Adrenal gland (tissue), 19 donors: ENCODE measurements at places on chromosomes 7 and 10.
A peak's percentile ranks its signal among the peaks of the same experiment; 100 is the strongest.

DNA sequence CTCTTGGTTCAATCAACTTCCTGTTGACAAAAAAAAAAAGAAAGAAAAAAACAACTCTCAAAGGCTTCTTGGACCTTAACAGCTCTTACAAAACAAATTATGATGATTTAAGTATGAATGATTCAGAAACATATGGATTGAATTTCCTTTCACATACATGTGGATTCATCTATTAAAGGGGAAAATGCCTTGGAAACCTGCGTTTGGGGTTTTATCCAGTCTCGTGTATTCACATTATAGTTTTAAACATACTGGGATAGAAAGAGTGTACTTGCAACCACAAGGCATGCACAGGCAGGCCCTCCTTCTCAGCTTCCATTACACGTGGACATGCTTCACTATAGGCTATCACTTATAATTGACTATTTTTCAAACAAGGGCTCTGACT is 286.7 kb downstream of the INHBA start:
- no peaks in the 10 kb centered on the region for H3K27me3 ChIP-seq
- no peaks in the 10 kb centered on the region for H3K4me1 ChIP-seq
- H3K4me3 ChIP-seq: no peak overlapping the region
- H3K36me3 ChIP-seq: no peaks in the 10 kb centered on the region
- no peak overlapping the region for H3K27ac ChIP-seq

DNA sequence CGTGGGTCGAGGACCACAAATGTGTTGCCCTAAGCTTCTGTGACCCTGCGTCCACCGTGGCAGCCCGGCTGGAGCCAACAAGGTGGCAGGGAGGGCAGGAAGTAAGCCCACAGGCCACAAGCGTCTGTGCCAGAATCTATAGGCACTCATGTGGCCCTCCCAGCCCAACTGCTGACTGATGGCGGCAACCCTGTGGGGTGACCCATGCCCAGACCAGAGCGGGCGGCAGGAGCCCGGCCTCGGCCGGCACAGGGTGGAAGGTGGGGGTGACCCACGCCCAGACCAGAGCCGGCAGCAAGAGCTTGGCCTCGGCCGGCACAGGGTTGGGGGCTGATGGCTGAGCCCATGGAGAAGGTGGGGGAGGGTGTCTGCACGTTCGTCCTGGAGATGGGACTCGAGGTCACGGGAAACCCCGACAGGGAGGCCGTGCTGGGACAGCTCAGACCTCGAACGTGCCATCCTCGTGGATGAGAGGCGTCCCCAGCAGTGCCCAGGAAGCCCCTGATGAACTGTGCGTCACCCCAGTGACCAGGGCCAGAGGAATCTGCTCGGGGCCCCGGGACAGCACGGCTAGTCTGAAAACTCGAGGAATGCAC is 181.0 kb downstream of the ELFN1 start:
- no peak for DNase-seq
- no peak overlapping the region for H3K4me3 ChIP-seq
- no peak overlapping the region for H3K27ac ChIP-seq

- no peaks in the 10 kb centered on the region for H3K36me3 ChIP-seq
- H3K27ac ChIP-seq: no peak overlapping the region
- H3K27me3 ChIP-seq: no peaks in the 10 kb centered on the region
- H3K4me3 ChIP-seq: no peak overlapping the region
- no peaks in the 10 kb centered on the region for H3K4me1 ChIP-seq
- peak; percentile 5 for DNase-seq
These were observed 497.4 kb upstream of the PODXL start for GRCh38 chr7:132053871-132054270.

- H3K4me3 ChIP-seq: no peak overlapping the region
- no peak overlapping the region for H3K27ac ChIP-seq
- H3K36me3 ChIP-seq: no peaks in the 10 kb centered on the region
These were observed 48.9 kb downstream of the RNLS start for GRCh38 chr10:88534072-88534665.

- H3K4me3 ChIP-seq: no peak overlapping the region
These were observed 57.6 kb downstream of the USP6NL start for GRCh38 chr10:11553773-11554381.

DNA sequence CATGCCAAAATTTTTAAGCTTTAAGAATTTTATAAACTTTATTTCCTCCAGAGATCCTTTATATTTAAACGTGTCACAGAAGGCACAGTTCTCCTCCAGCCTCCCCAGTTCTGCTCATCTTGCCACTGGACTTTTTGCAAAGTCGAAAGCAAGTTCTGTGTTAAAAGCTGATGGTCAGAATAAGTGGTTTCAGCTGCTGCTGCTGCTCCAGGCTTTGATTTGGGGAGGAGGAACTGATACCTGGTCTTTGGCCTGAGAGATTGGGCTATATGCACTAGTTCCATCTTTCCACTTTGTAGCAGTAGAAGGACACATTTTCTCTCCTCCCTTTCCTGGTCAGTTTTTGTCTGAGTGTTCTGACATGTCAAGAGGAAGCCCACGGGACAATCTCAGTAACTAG is 435.9 kb upstream of the PHF14 start:
- no peaks in the 10 kb centered on the region for H3K27me3 ChIP-seq
- H3K27ac ChIP-seq: no peak overlapping the region
- H3K36me3 ChIP-seq: no peaks in the 10 kb centered on the region
- DNase-seq: no peak
- H3K4me3 ChIP-seq: no peak overlapping the region

GRCh38 chr7:129530795-129531391 is 28.6 kb downstream of the SMKR1 start:
- no peak overlapping the region for H3K4me3 ChIP-seq
- H3K27me3 ChIP-seq: no peaks in the 10 kb centered on the region
- no peak for DNase-seq
- H3K27ac ChIP-seq: peak overlapping the region; percentile 61
- H3K36me3 ChIP-seq: no peaks in the 10 kb centered on the region

GRCh38 chr10:97024168-97025073 is 161.3 kb downstream of the SLIT1 start:
- no peaks in the 10 kb centered on the region for H3K36me3 ChIP-seq
- H3K27me3 ChIP-seq: no peaks in the 10 kb centered on the region
- peak; percentile 78 for DNase-seq
- peak overlapping the region; percentile 88 for H3K27ac ChIP-seq
- no peak overlapping the region for H3K4me3 ChIP-seq

DNA sequence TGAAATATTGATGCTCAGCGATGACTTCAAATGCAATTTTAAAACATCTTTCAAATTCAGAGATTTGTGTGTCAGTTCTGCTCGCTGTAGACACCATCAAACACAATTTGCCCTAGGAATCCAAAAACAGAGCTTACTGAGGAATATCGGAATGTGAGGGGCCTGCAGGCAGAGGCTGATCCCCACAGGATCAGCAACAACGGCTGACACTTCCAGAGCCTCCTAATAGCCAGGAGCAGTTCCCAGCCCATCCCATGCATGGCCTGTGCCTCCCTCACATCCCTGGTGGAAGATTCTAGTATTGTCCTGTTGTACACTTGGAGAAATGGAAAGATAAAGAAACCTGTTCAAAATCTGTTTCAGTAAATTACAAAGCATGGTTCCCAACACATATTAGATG is 129.7 kb upstream of the VWC2 start:
- no peak overlapping the region for H3K4me3 ChIP-seq
- H3K27me3 ChIP-seq: no peaks in the 10 kb centered on the region
- no peaks in the 10 kb centered on the region for H3K36me3 ChIP-seq
- no peak overlapping the region for H3K27ac ChIP-seq

- H3K27ac ChIP-seq: no peak overlapping the region
- peaks cover 10% of the 10 kb centered on the region for H3K36me3 ChIP-seq
- no peaks in the 10 kb centered on the region for H3K4me1 ChIP-seq
- no peaks in the 10 kb centered on the region for H3K27me3 ChIP-seq
- DNase-seq: no peak
These were observed 40.8 kb downstream of the RBM33 start for GRCh38 chr7:155685070-155685790.

- DNase-seq: no peak
- no peak overlapping the region for H3K27ac ChIP-seq
These were observed 78.1 kb downstream of the CALN1 start for GRCh38 chr7:72334066-72334465.

GRCh38 chr7:135335628-135336139 is 102.0 kb downstream of the STRA8 start:
- no peaks in the 10 kb centered on the region for H3K27me3 ChIP-seq
- no peaks in the 10 kb centered on the region for H3K36me3 ChIP-seq
- no peak overlapping the region for H3K27ac ChIP-seq
- H3K4me1 ChIP-seq: no peaks in the 10 kb centered on the region
- no peak overlapping the region for H3K4me3 ChIP-seq

GRCh38 chr10:24722676-24723385 is 856 bp downstream of the ARHGAP21 start:
- DNase-seq: peak; percentile 49
- H3K4me3 ChIP-seq: peak overlapping the region; percentile 62
- no peaks in the 10 kb centered on the region for H3K27me3 ChIP-seq
- peaks cover 33% of the 10 kb centered on the region for H3K4me1 ChIP-seq
- H3K27ac ChIP-seq: peak overlapping the region; percentile 98

GRCh38 chr7:149427096-149427680 is 33.7 kb downstream of the ZNF777 start:
- peaks cover 13% of the 10 kb centered on the region for H3K4me1 ChIP-seq
- H3K27me3 ChIP-seq: no peaks in the 10 kb centered on the region
- H3K36me3 ChIP-seq: peaks cover 6% of the 10 kb centered on the region

DNA sequence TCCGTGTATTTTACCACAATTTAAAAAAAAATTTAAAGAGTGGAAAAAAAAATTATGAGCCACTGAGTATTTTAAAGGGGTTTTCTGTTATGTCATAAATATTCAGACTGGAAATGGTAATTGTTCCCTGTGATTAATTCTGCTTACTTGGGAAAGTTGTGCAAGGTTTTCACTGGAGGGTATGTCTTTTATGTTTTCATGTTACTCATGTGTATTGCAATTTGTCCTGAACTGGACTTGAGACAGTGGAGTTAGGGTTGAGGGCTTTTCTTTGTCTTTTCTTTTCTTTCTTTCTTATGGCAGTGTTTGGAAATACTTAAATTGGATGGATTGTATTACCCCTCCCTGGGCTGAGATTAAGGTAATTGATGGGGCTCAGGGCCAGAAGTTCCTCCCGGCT is 257.7 kb downstream of the BAMBI start:
- no peak for DNase-seq
- no peaks in the 10 kb centered on the region for H3K4me1 ChIP-seq
- no peaks in the 10 kb centered on the region for H3K27me3 ChIP-seq
- H3K36me3 ChIP-seq: no peaks in the 10 kb centered on the region
- H3K27ac ChIP-seq: no peak overlapping the region

DNA sequence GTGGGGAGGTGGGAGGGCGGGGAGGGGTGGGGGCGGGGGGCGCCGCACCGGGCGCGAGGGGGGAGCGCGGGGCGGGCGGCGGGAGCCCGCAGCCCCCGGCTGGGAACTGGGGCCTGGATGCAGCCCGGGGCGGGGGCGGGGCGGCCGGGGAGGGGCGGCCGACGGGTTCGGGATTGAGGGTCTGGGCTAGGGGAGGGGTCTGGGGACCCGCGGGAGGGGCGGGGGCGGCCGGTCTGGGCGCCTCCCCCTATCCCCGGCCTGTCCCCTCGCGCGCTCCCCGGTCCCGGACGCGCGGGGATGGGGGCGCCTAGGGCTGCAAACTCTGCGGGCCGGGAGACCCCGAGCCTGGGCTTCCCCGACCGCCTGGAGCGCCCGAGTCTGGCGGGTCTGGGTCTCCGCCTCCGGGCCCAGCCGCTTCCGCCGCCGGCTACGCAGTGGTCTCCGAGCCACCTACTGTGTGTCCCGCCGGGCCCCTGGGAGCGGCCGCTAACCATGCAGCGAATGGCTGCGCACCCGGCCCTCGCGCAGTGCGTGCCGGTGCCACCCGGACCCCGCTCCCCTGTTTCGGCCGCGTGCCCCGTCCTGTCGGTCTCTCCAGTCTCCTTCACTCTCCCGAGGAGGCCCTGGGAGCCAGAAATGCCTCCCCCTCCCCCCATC is 375 bp upstream of the FGF8 start:
- peaks cover 28% of the 10 kb centered on the region for H3K4me1 ChIP-seq
- peaks cover 64% of the 10 kb centered on the region for H3K27me3 ChIP-seq
- H3K4me3 ChIP-seq: no peak overlapping the region
- DNase-seq: no peak
- H3K36me3 ChIP-seq: no peaks in the 10 kb centered on the region
- no peak overlapping the region for H3K27ac ChIP-seq

DNA sequence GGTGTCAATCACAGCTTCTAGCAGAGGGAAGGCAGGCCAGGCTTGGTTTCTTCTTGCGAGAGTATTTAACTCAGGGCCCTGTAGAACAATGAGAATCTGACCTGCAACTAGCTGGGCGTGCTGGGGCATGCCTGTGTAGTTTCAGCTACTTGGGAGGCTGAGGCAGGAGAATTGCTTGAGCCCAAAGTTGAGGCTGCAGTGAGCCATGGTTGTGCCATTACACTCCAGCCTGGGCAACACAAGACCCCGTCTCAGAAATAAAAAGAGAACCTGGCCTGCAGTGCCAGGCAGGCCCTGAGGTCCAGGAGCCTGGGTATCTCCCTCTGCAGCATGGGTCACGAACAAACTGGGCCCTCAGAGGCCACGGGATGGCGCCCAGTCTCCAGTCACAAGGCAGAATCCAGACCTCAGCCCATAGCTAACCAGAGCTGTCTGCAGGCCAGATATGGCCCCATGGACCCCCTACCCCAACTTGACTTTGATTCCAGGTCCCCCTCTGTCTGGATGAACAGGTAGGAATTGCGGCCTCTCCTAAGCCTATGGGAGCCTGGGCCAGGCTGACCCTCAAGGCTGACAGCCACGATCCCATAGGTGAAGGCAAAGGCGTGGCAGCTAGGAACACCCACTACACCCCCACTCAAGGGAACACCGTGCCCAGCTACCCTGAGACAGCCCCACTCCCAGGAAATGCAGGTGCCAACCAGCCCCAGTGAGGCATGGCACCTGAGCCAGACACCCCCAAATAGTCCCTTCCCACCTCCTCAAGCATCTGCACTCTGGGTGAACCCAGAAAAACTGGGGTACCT is 102.7 kb upstream of the TNRC18 start:
- peak overlapping the region; percentile 20 for H3K4me3 ChIP-seq
- no peaks in the 10 kb centered on the region for H3K27me3 ChIP-seq
- peaks cover 8% of the 10 kb centered on the region for H3K4me1 ChIP-seq
- DNase-seq: peak; percentile 61

- no peak for DNase-seq
- peaks cover 19% of the 10 kb centered on the region for H3K4me1 ChIP-seq
- no peaks in the 10 kb centered on the region for H3K36me3 ChIP-seq
These were observed 35.8 kb upstream of the GRID1 start for GRCh38 chr10:86402283-86402941.

- no peak for DNase-seq
- H3K4me1 ChIP-seq: no peaks in the 10 kb centered on the region
- H3K4me3 ChIP-seq: no peak overlapping the region
- no peaks in the 10 kb centered on the region for H3K36me3 ChIP-seq
- H3K27me3 ChIP-seq: no peaks in the 10 kb centered on the region
- no peak overlapping the region for H3K27ac ChIP-seq
These were observed 72.3 kb downstream of the AMPH start for GRCh38 chr7:38558761-38559345.
